Activated naive CD8-positive, alpha-beta T cell treated with anti-CD3 and anti-CD28 coated beads, Interleukin-2, amount 10 ng/mL, durations not matched to agents 7 days and 5 days (primary cell): ENCODE measurements at places on chromosomes 12 and 14.

- H3K36me3 ChIP-seq: peaks cover 16% of the 10 kb centered on the region
- DNase-seq: peak; percentile 75
- H3K27me3 ChIP-seq: no peaks in the 10 kb centered on the region
- peak overlapping the region; percentile 44 for H3K27ac ChIP-seq
These were observed 4.2 kb downstream of the RDH5 start for GRCh38 chr12:55724226-55724939.

GRCh38 chr12:89250636-89251035 lies 101.7 kb downstream of the DUSP6 start:
- peaks cover 13% of the 10 kb centered on the region for H3K36me3 ChIP-seq
- peaks cover 2% of the 10 kb centered on the region for H3K27me3 ChIP-seq
- no peak for DNase-seq
- H3K4me3 ChIP-seq: no peak overlapping the region
- H3K27ac ChIP-seq: no peak overlapping the region

GRCh38 chr12:47868041-47868440 lies 36.8 kb downstream of the VDR start:
- peaks cover 10% of the 10 kb centered on the region for H3K36me3 ChIP-seq
- H3K4me3 ChIP-seq: no peak overlapping the region
- H3K27ac ChIP-seq: peak overlapping the region; percentile 78
- DNase-seq: no peak

- H3K4me1 ChIP-seq: no peaks in the 10 kb centered on the region
- H3K27me3 ChIP-seq: no peaks in the 10 kb centered on the region
- no peak overlapping the region for H3K27ac ChIP-seq
- DNase-seq: no peak
These were observed 25.1 kb downstream of the ANKS1B start for GRCh38 chr12:99959549-99960170.

DNA sequence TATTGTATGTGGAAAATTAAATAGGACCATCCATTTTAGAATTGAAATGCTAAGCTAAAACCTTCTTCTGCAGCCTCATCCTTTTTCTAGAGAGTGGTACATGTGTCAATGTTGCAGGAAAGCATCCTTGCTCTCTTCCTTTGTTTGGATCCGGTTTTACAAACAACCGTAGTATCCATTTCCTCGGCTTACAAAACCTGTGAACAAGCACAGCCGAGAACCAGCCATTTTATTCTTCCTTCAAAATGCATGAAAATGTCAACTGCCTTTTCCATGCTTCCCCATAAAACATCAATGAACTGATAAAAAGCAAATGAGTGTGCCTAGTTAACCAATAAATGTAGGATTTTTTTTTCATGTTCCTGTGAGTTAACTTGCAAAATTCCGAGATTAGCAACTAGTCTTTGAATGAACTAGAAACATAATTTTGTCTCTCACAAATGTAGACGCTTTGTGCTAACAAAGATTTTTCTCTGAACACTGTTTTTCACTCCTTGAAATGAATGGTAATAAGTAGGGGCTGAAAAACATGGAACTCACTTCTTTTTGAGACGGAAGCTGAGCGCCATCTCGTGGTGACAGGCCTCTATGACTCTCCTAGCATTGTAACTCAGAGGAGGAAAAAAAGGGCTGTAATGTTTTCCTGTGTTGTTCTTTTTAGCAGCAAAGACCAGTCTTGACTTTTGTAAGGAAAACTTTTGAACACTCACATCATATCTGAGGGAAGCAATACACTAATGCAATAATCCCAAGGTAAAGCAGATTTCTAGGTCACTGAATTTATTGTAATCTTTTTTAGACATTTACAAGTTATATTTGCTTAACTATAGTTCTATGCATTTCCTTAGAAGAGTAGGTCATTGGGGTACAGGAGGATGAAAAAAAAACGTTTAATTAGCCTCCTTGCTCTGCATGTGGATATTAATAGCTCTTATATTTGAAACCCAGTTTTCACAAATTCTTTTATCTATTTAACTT lies 157.4 kb upstream of the FOXG1 start:
- H3K4me3 ChIP-seq: no peak overlapping the region
- H3K27ac ChIP-seq: no peak overlapping the region
- no peaks in the 10 kb centered on the region for H3K36me3 ChIP-seq
- peak; percentile 34 for DNase-seq
- H3K27me3 ChIP-seq: no peaks in the 10 kb centered on the region

GRCh38 chr14:55973911-55974630 lies 144.1 kb upstream of the PELI2 start:
- H3K4me3 ChIP-seq: no peak overlapping the region
- DNase-seq: no peak
- no peaks in the 10 kb centered on the region for H3K4me1 ChIP-seq

GRCh38 chr14:95236221-95236620 lies 78.9 kb upstream of the DICER1 start:
- peaks cover 2% of the 10 kb centered on the region for H3K27me3 ChIP-seq
- no peaks in the 10 kb centered on the region for H3K36me3 ChIP-seq
- no peak overlapping the region for H3K4me3 ChIP-seq
- DNase-seq: no peak
